ENCODE measurements at places on chromosomes 5 and 9.
A peak's percentile ranks its signal among the peaks of the same experiment; 100 is the strongest.

DNA sequence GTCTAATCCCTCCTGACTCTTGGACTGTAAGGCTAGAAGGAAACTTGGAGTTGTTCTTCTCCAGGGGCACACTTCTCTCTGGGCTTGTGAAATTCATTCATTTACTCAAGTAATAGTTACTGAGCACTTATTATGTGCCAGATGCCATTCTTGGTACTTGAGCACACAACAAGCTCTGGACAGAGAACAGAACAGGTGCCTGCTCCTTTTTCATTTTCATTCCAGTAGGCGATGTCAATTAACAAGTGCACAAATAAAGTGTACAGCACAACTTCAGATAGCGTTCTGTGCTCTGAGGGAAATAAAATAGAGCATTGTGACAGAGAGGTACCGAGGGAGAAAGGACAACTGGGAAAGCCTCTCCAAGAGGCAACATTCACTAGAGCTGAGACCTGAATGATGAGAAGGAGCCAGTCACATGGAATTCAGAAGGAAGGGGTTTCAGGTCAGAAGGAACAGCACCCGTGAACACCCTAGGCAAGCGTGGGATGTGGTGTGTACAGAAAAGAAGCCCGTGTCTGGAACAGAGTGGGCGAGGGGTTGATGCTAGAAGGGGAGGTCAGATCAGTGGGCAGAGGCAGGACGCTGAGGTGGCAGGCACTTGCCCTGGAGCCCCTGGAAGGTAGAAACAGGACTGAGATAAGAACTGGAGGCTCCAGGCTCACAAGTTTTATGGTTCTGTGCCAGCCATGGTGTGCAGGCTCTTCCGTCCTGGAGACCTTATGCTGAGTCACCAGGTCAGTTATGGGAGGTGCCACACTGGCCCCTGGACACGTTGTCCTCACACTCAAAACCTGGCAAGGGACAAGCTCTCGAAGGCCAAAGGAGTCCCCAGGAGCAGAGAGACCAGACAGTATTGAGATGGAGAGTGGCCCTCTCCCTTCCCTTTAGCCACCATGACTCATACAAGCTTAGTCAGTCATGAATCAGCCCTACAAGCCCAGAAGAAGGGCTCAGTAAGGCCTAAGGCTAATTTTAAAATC lies 7.2 kb upstream of the ABLIM3 start:
- no peaks in the 10 kb centered on the region for H3K27me3 ChIP-seq
- no peaks in the 10 kb centered on the region for H3K36me3 ChIP-seq

DNA sequence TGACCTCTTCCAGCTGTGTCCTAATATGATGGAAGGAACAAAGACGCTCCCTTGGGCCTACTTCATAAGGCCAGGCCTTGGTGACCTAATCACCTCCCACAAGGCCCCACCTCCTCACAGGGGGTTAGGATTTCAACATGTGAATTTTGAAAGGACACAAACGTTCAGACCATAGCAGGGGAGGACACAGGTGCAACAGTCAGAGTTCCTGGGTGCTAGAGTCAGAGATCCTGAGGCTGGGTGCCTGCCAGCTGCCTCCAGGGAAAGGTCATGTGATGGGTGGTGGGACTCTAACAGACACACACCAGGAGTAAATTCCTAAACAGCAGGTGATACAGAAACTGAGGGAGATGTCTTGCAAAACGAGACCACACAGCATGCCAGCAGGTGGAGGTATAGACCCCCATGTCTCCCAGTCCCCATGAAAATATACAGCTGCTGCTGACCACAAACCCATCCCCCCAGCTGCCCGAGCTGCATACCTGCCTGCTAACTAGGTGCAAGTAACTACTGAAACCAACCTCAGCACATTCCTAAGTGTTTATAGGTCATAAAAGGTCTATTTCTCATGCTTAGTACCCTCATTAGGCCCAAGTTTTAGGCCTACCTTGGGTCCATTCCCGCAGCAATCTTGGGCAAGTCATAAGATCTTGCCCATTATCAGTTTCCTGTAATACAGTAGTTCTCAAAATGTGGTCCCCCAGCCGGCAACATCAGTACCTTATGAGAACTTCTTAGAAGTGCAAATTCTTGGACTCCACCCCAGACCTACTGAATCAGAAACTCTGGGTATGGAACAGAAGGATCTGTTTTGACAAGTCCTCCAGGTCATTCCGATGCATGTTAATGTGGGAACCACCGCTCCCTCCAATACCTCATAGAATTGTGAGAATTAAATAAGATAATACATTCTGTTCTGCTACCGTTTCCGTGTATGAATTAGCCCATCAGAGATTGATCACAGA lies 245.3 kb downstream of the ENC1 start:
- H3K27me3 ChIP-seq, result peaks cover 27% of the 10 kb centered on the region
- peak; percentile 90 for DNase-seq
- H3K27ac ChIP-seq, result no peak overlapping the region
- no peaks in the 10 kb centered on the region for H3K36me3 ChIP-seq

- H3K4me1 ChIP-seq, result peaks cover 6% of the 10 kb centered on the region
- no peak for DNase-seq
- no peaks in the 10 kb centered on the region for H3K36me3 ChIP-seq
- H3K27me3 ChIP-seq, result no peaks in the 10 kb centered on the region
Observed at GRCh38 chr9:16899606-16900005, 29.1 kb upstream of the BNC2 start.

DNA sequence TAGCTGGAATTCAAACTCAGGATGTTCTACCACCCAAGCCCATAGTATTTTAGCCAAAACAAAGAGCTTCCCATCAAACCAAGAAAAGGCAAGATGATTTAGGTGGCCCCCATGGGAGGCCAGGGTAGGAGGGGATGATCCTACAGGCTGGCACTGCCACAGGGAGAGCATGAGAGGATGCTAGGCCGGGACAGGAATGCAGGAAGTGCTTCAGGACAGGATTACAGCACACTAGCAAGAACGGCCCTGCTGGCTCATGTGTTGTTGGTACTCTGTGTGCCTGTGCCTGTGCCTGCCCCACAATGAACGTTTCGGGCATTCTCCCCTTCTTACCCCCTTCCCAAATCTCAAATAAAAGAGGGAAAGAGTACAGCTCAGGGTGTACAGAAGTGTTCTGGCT lies 110.7 kb upstream of the TRIM32 start:
- no peak overlapping the region for H3K4me3 ChIP-seq
- no peaks in the 10 kb centered on the region for H3K36me3 ChIP-seq
- H3K4me1 ChIP-seq, result no peaks in the 10 kb centered on the region
- DNase-seq, result no peak
- no peak overlapping the region for H3K27ac ChIP-seq

DNA sequence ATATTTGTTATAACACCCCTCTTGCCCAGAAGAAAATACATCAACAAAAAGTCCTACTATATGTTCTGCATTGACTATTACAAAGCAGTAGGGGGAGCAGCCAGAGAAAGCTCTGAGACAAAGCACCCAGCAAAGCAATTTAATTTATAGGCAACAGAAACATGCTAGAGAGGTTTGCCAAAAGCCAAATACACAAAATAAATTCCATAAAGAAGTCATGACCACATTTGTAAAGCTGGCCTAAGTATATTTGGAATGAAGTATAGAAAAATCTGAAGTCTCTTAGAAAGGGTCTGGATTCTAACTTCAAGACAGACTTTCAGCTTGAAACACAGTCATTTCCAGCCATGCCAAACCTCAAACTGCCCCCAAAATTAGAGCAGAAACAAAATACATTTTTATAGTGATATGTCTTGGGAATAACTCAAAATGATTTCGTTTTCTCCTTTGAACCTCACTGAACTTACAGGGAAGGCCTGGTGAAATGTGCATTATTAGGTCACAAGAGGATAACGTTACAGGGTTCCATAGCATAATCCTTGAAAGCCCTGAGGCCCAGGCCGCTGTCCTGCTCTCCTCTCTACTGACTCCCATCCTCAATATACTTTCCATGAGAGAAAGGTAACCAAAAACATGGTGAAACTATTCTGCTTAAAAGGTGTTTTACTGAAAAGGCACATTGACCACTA lies 451.8 kb downstream of the RAB3C start:
- no peak overlapping the region for H3K4me3 ChIP-seq
- H3K27me3 ChIP-seq, result peaks cover 25% of the 10 kb centered on the region

DNA sequence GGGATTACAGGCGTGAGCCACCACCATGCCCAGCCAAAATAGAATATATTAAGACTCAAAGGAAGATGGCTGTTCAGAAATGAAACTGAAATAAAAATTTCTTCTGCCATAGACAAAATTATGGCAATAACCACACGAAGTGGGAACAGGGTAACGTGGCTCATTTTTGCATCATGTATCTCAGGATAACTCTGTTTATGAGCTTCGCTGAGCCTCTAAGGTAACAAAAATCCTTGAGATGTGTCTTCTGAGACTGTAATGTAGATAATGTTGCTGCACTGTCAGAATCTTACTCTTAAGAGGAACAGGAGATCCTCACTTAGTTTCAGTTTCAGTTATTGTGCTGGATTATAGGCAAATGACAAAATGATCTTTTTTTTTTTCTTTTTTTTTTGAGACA lies 153.8 kb downstream of the GOLPH3 start:
- no peak overlapping the region for H3K4me3 ChIP-seq
- H3K36me3 ChIP-seq, result no peaks in the 10 kb centered on the region
- no peak overlapping the region for H3K27ac ChIP-seq
- DNase-seq, result no peak

GRCh38 chr9:123883634-123884033 lies 46.3 kb downstream of the DENND1A start:
- no peaks in the 10 kb centered on the region for H3K36me3 ChIP-seq
- no peak overlapping the region for H3K4me3 ChIP-seq
- no peaks in the 10 kb centered on the region for H3K4me1 ChIP-seq
- no peaks in the 10 kb centered on the region for H3K27me3 ChIP-seq
- no peak for DNase-seq

DNA sequence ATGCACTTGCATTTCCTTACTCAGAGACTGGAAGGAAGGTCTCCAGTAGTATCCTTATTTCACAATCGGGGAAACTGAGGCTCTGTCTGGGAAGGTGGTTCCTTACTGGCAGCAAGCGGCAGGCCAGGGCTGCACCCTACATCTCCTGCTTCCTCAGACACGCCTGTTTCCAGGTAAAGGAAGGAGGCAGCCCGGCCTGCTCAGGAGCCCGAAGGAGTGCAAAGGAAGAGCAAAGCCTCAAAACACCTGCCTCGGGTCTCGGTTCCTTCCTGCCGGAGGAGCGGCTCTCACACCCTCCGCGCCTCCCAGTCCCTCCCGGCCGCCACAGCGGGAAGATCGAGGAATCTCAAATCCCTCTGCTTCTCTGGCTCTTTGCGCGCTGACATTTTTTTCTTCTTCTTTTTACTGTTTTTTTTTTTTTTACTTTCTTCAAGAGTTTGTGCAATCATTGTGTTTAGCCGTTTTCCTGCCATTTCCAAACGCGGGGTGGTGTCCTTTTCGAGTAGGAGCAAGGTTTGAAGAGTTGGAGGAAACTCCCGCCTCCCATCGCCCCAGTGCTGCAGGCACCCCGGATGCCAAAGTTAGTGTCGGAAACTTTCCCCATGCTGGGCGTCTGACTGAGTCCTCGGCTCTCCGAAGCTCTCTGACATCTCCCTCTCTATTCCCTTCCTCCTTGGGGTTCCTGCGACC lies 1.0 kb downstream of the GGTA1 start:
- peak overlapping the region; percentile 73 for H3K4me3 ChIP-seq
- H3K36me3 ChIP-seq, result no peaks in the 10 kb centered on the region
- peaks cover 13% of the 10 kb centered on the region for H3K4me1 ChIP-seq
- DNase-seq, result peak; percentile 51
- H3K27ac ChIP-seq, result no peak overlapping the region

- H3K4me1 ChIP-seq, result peaks cover 20% of the 10 kb centered on the region
- no peak overlapping the region for H3K4me3 ChIP-seq
- H3K36me3 ChIP-seq, result no peaks in the 10 kb centered on the region
- no peak overlapping the region for H3K27ac ChIP-seq
- no peak for DNase-seq
- no peaks in the 10 kb centered on the region for H3K27me3 ChIP-seq
Observed at GRCh38 chr5:88780736-88781135, 102.2 kb downstream of the MEF2C start.
